ENCODE measurements at places on chromosomes 3 and 15. TPM values are rescaled to one million over a fixed set of nuclear protein-coding genes. Genes with fewer than 3 reads are reported as not detected.

GRCh38 chr3:123657568-123657967, 72.7 kb upstream of the HACD2 start:
- no peak overlapping the region for H3K27ac ChIP-seq
- no peak for DNase-seq

DNA sequence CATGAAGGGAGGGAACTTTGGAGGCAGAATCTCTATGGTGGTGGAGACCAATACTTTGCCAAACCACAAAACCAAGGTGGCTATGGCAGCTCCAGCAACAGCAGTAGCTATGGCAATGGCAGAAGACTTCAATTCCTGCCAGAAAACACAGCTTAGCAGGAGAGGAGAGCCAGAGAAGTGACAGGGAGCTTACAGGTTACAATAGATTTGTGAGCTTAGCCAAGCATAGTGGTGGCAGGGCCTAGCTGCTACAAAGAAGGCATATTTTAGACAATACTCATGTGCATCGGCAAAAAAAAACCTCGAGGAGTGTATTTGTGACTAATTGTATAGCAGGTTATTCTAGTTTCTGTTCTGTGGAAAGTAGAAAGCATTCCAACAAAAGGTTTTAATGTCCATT, 6.4 kb upstream of the CSTA start:
- H3K36me3 ChIP-seq: no peaks in the 10 kb centered on the region
- no peak overlapping the region for H3K27ac ChIP-seq
- no peak overlapping the region for H3K4me3 ChIP-seq
- no peaks in the 10 kb centered on the region for H3K4me1 ChIP-seq
- no peaks in the 10 kb centered on the region for H3K27me3 ChIP-seq

DNA sequence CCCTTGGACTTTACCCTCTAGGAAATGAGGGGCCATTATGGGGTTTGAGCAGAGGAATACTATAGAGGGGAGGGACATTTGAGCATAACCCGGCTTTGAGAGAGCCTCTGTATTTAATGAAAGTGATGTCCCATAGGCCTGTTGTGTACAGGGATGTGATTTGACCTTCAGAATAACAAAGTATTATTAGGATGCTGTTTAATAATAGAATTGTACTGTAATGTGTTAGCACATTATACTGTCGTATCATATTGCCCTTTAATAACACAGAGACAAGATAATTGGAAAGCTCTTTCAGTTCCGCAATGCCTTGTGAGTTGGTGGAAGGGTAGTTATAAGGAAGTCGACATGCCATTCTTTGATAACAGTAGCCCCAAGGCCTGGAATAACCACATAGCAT, 328.3 kb downstream of the RYR3 start:
- H3K4me1 ChIP-seq: peaks cover 4% of the 10 kb centered on the region
- no peak overlapping the region for H3K27ac ChIP-seq
- DNase-seq: no peak
- H3K36me3 ChIP-seq: peaks cover 2% of the 10 kb centered on the region
- no peak overlapping the region for H3K4me3 ChIP-seq
- no peaks in the 10 kb centered on the region for H3K27me3 ChIP-seq

- DNase-seq: no peak
- H3K27me3 ChIP-seq: no peaks in the 10 kb centered on the region
- H3K4me1 ChIP-seq: peaks cover 3% of the 10 kb centered on the region
- H3K27ac ChIP-seq: no peak overlapping the region
- H3K4me3 ChIP-seq: no peak overlapping the region
These were observed 420.9 kb downstream of the LPP start for GRCh38 chr3:188574885-188575284.

Gene OXTR
- 1.6 TPM for total RNA-seq

Gene SLC35A5
- 73.1 TPM for total RNA-seq

Gene LRRC2
- 1.4 TPM for total RNA-seq

Gene RASA2
- 19.2 TPM for total RNA-seq

GRCh38 chr3:161560008-161560637, 63.5 kb downstream of the OTOL1 start:
- H3K27ac ChIP-seq: no peak overlapping the region
- H3K4me1 ChIP-seq: peaks cover 11% of the 10 kb centered on the region
- H3K36me3 ChIP-seq: no peaks in the 10 kb centered on the region
- H3K27me3 ChIP-seq: no peaks in the 10 kb centered on the region

DNA sequence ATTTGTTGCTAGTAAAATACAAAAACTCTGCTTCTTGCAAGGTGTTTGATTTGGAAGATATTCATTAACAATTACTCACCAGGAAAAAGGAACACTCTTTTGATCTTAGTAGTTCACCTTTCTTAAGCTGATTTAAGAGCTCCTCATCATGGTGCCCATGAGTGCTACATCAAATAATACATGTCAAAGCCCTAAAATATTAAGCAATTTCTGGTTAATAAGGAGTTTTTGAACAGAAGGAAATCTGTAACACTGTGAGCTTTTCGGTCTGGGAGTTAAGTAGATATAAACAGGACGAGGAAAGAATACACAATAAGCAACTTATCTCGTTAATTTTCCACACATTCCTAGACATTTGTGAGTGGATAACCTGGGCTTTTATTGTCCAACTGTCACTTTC, 83.9 kb upstream of the DCBLD2 start:
- H3K4me1 ChIP-seq: no peaks in the 10 kb centered on the region
- DNase-seq: no peak
- no peaks in the 10 kb centered on the region for H3K36me3 ChIP-seq
- H3K27ac ChIP-seq: no peak overlapping the region
- H3K27me3 ChIP-seq: no peaks in the 10 kb centered on the region
- H3K4me3 ChIP-seq: no peak overlapping the region

Gene CKMT1A
- total RNA-seq: 7.1 TPM

DNA sequence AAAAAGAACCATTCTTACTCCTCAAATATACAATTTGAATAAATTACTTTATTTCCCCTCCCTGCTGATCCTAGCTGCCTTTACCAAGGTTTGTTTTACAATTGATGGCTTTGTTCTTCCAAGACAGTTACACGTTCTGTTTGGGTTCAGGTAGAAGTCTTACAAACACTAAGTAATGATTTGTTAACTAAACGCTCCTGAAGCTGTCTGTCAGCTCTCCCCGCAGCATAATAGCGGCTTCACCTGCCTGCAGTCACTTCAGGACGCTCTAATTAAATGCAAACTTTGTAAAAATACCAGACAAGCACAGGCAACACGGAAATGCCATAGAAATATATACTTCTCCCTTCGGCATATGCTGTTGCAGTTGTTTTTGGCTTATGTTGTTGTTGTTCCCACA, 176.4 kb upstream of the MDFIC2 start:
- no peaks in the 10 kb centered on the region for H3K36me3 ChIP-seq
- no peak overlapping the region for H3K4me3 ChIP-seq
- no peaks in the 10 kb centered on the region for H3K4me1 ChIP-seq
- H3K27ac ChIP-seq: no peak overlapping the region

DNA sequence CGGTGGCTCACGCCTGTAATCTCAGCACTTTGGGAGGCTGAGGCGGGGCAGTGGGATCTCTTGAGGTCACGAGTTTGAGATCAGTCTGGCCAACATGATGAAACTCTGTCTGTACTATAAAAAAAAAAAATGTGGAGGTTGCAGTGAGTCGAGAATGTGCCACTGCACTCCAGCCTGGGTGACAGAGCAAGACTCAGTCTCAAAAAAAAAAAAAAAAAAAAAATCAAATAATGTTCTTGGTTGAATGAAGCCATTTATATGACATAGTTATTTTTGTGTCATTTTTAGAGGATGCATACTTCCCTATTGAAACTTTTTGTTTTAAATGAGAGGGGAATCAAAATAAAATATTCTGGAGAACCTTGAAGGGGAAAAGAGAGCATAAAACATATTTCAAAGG, 3.1 kb downstream of the HMCES start:
- peaks cover 17% of the 10 kb centered on the region for H3K4me1 ChIP-seq
- DNase-seq: no peak
- no peaks in the 10 kb centered on the region for H3K27me3 ChIP-seq

- no peak for DNase-seq
- no peaks in the 10 kb centered on the region for H3K27me3 ChIP-seq
- H3K4me3 ChIP-seq: no peak overlapping the region
- no peak overlapping the region for H3K27ac ChIP-seq
- H3K36me3 ChIP-seq: no peaks in the 10 kb centered on the region
These were observed 4.8 kb downstream of the GPR15 start for GRCh38 chr3:98536456-98537017.

DNA sequence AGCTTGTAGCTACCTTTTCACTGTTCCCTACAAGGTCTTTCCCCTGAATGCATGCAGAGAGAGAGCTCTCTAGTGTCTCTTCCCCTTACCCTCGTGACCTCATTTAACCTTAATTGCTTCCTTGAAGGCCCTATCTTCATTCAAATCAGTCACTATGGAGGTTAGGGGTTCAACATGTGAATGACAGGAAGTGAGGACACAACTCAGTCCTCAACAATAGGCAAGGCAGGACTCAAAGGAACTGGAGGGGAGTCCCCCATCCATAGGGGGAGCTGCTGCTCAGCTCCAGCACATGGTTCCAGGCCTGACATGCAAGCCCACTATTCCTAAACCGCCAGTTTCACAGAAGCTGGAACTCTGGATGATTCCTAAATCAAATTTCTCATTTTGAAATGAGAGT, 33.8 kb upstream of the GYG1 start:
- no peak overlapping the region for H3K27ac ChIP-seq
- no peaks in the 10 kb centered on the region for H3K27me3 ChIP-seq
- no peak overlapping the region for H3K4me3 ChIP-seq
- DNase-seq: no peak
- H3K4me1 ChIP-seq: no peaks in the 10 kb centered on the region

- DNase-seq: no peak
- H3K4me3 ChIP-seq: no peak overlapping the region
- H3K27ac ChIP-seq: peak overlapping the region; percentile 65
- H3K36me3 ChIP-seq: peaks cover 45% of the 10 kb centered on the region
- no peaks in the 10 kb centered on the region for H3K27me3 ChIP-seq
These were observed 2.7 kb downstream of the TYRO3 start for GRCh38 chr15:41561777-41562145.

GRCh38 chr15:90892498-90893174, 8.3 kb downstream of the FES start:
- H3K27ac ChIP-seq: no peak overlapping the region
- H3K4me3 ChIP-seq: no peak overlapping the region
- H3K36me3 ChIP-seq: peaks cover 56% of the 10 kb centered on the region
- DNase-seq: no peak

Gene DCUN1D1
- total RNA-seq: 78.8 TPM

Gene PCOLCE2
- total RNA-seq: 6.8 TPM

Gene SKOR1
- total RNA-seq: 3.0 TPM

DNA sequence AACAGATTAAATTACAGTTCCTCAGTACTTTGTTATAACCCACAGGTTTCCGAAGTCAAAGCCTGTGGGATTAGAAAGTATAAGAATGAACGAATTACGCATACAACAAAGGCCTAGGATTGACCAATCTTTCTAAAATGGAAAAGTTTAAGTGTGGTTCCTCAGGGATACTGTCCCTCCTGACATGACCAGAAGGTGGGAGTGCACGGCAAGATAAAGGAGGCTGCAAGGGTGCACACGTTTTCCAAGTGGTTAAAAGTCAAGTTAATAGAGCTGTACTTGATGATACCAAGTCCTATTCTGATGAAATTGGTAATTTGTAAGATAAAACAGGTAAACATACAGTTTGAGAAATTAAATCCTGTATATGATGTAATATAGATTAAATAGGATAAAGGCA, 96.2 kb downstream of the ALDH1A2 start:
- no peak overlapping the region for H3K4me3 ChIP-seq
- no peaks in the 10 kb centered on the region for H3K36me3 ChIP-seq
- H3K27me3 ChIP-seq: no peaks in the 10 kb centered on the region
- DNase-seq: no peak
- no peaks in the 10 kb centered on the region for H3K4me1 ChIP-seq

Gene CD86
- total RNA-seq: 10.9 TPM

Gene PLSCR2
- total RNA-seq: not detected

GRCh38 chr15:80489030-80489594, 84.9 kb downstream of the ARNT2 start:
- H3K4me3 ChIP-seq: no peak overlapping the region
- H3K4me1 ChIP-seq: peaks cover 10% of the 10 kb centered on the region
- DNase-seq: peak; percentile 13
- peak overlapping the region; percentile 22 for H3K27ac ChIP-seq

GRCh38 chr3:153343988-153344782, 182.2 kb downstream of the RAP2B start:
- H3K4me1 ChIP-seq: no peaks in the 10 kb centered on the region
- no peak for DNase-seq
- no peaks in the 10 kb centered on the region for H3K27me3 ChIP-seq
- no peak overlapping the region for H3K4me3 ChIP-seq
- H3K36me3 ChIP-seq: no peaks in the 10 kb centered on the region

Gene PARP15
- 0.55 TPM for total RNA-seq

GRCh38 chr15:41407341-41407740, 5.0 kb upstream of the NDUFAF1 start:
- H3K4me1 ChIP-seq: peaks cover 5% of the 10 kb centered on the region
- no peak overlapping the region for H3K27ac ChIP-seq
- H3K36me3 ChIP-seq: no peaks in the 10 kb centered on the region
- no peaks in the 10 kb centered on the region for H3K27me3 ChIP-seq
- DNase-seq: no peak

Gene MORC1
- 0.59 TPM for total RNA-seq

GRCh38 chr3:72523429-72524151, 324.7 kb downstream of the SHQ1 start:
- no peak for DNase-seq
- H3K4me3 ChIP-seq: no peak overlapping the region
- no peaks in the 10 kb centered on the region for H3K36me3 ChIP-seq
- H3K27me3 ChIP-seq: no peaks in the 10 kb centered on the region
- no peaks in the 10 kb centered on the region for H3K4me1 ChIP-seq
- no peak overlapping the region for H3K27ac ChIP-seq

GRCh38 chr3:52982839-52983238, 63.0 kb downstream of the SFMBT1 start:
- no peaks in the 10 kb centered on the region for H3K36me3 ChIP-seq
- no peak overlapping the region for H3K27ac ChIP-seq

GRCh38 chr3:62621176-62621575, 247.8 kb upstream of the FEZF2 start:
- no peak overlapping the region for H3K4me3 ChIP-seq
- no peaks in the 10 kb centered on the region for H3K27me3 ChIP-seq
- no peak for DNase-seq
- H3K36me3 ChIP-seq: no peaks in the 10 kb centered on the region

Gene LEKR1
- 1.8 TPM for total RNA-seq

GRCh38 chr3:178189854-178190253, 346.4 kb upstream of the KCNMB2 start:
- H3K36me3 ChIP-seq: no peaks in the 10 kb centered on the region
- no peak overlapping the region for H3K4me3 ChIP-seq
- H3K27me3 ChIP-seq: no peaks in the 10 kb centered on the region
- no peak overlapping the region for H3K27ac ChIP-seq
- DNase-seq: no peak
- H3K4me1 ChIP-seq: no peaks in the 10 kb centered on the region

- no peak overlapping the region for H3K27ac ChIP-seq
- no peaks in the 10 kb centered on the region for H3K4me1 ChIP-seq
These were observed 117.3 kb upstream of the UBE3A start for GRCh38 chr15:25556136-25556535.

Gene BCL2A1
- total RNA-seq: 0.39 TPM

DNA sequence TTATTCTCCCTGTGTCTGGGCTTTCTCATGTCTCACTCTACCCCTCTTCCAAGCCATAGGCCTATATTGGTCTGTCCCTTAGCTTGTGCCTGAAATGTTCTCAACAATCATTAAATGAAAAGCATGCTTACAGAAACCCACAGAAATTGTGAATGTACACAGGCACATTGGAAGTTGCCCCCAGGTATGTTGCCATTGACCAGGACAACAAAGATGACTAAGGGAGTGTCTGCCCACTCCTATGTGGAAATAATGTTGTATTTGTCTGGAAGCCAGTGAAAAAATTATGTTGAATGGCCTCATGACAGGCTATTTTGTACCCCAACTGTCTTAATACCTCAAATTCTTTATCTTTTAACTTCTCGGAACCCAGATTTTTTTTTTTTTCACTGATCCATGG, 102.0 kb downstream of the TPRG1 start:
- DNase-seq: no peak
- no peak overlapping the region for H3K27ac ChIP-seq
- H3K36me3 ChIP-seq: no peaks in the 10 kb centered on the region
- no peaks in the 10 kb centered on the region for H3K4me1 ChIP-seq
- no peak overlapping the region for H3K4me3 ChIP-seq
